Hematopoietic multipotent progenitor cell treated with erythropoietin and hydrocortisone succinate and interleukin-3 and kit ligand, for 15 days (in vitro differentiated cells): ENCODE measurements at places on chromosomes 4 and X.

- DNase-seq = no peak
Measured at GRCh38 chr4:121655320-121656268, 41.2 kb downstream of the ANXA5 start.

DNA sequence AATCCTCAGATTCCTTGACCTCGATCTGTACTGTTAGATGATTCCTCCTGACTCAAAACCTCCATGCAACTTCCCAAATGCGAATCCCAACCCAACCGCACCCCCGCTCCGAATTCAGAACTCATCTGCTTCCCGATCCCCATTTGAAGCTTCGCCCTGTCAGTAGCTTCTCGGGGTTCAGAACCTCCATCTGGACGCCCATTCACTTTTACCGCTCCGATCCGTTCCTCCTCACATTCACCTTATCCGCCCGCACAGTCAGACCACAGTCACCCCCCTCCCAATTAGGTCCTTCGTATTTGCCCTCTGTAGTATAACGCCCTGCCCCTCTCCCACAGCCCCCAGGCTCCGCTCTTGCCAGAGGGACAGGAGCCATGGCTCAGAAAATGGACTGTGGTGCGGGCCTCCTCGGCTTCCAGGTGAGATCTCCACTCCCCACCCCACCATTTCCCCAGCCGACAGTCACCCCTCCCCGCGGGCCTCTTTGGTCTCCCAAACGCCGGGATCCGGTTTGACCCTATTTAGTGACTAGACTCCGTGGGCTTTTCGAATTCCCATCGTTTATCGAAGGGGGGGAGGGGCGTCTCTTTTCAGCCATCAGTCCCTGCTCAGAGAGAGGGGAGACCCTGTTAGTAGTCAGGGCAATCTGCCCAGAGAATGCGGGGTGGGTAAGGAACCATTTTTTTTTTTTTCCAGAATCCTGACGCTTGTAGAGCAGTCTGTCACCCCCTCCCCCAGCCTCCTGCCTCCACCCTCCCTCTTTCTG, 691 bp downstream of the MAGED1 start:
- no peak for DNase-seq

GRCh38 chr4:187321711-187322110, 598.1 kb upstream of the FAT1 start:
- no peak for DNase-seq

DNA sequence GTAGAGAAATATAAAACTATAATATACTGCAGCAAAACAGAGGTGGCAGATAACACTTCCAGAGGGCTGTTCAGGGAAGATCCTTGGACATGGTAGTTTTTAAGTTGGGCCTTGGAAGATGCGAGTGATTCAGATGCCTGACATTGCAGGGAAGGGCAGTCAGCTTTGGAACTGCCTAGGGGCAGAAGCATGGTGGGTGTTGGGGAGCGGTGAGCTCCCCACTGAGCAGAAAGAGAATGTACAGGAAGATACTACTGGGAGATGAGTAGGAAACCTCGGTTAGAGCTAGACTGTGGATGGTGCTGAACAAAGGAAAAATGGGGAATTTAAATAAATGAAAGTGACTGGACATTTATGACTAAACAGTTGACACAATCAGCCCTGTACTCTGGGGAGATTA, 24.9 kb upstream of the SEC24B start:
- no peak for DNase-seq

GRCh38 chr4:146238107-146238506, 23.8 kb downstream of the REELD1 start:
- no peak for DNase-seq

DNA sequence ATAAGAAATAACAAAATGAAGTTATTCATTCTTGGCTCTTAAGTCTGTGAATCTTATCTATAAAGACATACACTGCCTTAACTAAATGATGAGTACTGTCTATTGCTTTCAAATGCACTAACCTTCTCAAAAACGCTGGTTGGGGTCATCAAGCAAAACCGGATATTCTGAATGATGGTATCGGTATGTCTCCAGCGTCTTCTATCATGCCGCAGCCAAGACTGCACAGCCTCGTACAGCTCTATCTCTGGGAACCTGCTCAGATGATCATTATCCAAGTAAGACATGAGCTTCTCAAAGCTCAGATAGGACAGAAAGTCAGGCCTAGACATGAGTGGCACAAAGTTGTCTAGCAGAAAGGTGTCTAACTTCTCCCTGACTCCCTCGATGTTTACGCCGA, 21.1 kb downstream of the KLHL15 start:
- DNase-seq = no peak

- no peak for DNase-seq
Measured at GRCh38 chrX:86379209-86379608, 231.0 kb downstream of the DACH2 start.

DNA sequence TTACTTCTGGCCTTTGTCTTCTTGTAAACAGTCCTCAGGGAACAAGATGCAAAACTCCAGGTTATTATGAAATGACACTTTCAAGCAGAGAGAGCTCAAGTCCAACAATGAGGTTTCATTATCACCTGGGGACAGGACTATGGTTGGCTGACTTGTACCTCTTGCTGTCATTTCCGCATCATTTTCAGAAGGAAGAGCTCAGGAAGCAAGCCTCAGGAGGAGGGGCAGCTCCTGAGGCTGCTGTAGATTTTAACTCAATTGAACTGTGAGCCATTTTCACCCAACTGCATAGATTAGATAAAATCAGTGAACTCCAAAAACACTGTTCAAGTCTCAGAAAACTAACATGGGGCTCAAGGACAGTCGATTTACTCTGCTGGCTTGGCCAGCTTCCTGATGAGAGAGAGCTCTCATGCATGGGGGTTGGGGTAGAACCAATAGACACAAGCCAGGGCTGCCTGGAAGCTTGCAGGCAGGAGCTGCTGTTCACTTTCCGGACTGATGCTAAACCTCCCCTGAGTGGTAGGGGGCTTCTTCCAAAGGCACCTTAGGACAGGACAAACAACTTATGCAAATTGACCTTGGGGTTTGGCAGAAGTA, 23.6 kb downstream of the TMEM255A start:
- DNase-seq = no peak

GRCh38 chrX:138748480-138748879, 37.0 kb upstream of the FGF13 start:
- no peak for DNase-seq

DNA sequence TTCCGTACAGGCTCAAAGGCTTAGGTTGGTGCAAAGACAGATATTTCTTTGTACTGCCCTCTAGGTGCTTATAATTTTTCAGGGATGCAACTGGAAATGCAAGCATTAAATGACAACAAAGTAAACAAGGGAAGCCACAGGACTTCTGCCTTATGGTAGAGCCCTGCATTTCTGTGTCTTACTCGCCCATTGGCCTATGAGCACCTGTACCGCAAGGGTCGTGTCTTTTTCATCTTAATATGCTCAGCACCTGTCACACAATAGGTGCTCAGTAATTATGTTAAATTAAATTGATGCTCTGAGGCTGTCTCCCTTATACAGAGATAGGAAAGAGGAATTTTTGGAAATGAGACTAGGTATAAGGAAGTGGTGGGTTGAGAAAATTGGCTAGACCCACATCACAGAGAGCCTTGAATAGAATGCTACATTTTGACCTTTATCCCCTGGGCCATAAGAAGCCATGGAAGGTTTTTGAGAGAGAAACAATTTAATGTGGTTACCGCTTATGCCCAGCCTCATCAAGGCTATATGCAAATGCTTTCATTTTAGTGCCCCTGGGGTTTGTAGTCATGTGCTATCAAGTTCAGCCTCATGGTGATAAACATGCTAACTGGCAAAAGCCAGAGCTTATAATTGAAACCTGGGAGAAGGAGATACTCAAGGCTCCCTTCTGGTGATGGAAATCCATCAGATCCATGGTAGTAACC, 16.3 kb downstream of the VSIG4 start:
- DNase-seq = no peak

DNA sequence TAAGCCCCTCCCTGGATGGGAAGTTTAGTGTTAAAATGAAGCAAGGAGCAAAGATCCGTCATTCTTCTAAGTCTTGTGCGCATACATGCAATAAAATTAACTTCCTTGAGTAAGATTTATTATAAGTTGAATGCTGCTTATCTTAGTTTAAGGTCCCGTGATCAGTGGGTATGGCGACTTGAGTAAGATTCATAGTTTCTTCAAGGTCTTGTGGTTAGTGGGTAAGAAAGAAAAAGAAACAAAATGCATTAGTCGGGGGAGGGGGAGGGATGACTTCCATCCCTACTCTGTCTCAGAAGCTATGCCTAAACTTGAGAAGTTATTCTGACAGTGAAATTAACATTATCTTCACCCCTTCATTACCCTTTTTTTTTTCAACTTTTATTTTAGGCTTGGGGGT, 127.3 kb upstream of the MAGEB16 start:
- DNase-seq = no peak

DNA sequence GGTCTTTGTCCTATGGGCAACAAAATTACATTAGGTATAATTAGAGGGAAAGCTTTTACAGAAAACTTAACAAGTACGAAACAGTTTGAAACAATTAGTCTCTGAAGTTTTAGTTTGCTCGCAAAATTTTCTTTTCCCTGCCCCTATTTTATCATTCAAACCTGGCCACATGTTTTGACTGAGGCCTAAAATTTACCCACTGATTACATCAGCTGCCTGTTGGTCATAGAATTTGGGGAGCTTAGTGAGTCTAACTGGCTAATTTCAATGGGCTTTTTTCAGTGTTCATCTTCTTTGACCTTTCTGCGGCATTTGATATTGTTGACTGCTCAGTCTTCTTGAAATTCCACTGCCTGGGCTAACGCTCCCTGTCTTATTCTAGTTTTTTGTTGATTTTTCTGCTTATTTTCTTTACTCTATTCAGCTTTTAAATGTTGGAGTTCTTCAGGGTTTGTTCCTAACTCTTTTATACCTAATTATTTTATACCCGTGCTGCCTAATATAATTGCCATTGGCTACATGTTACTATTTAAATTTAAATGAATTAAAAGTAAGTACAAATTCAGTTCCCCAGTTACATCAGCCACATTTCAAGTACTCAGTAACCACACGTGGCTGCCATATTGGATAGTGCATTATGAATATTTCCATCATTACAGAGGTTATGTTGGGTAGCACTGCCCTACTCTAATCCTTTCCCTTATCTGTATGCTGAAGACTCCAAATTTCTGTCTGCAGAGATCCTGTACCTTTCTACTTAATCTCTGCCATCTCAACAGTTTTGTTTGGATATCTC, 87.5 kb downstream of the SNX25 start:
- no peak for DNase-seq

DNA sequence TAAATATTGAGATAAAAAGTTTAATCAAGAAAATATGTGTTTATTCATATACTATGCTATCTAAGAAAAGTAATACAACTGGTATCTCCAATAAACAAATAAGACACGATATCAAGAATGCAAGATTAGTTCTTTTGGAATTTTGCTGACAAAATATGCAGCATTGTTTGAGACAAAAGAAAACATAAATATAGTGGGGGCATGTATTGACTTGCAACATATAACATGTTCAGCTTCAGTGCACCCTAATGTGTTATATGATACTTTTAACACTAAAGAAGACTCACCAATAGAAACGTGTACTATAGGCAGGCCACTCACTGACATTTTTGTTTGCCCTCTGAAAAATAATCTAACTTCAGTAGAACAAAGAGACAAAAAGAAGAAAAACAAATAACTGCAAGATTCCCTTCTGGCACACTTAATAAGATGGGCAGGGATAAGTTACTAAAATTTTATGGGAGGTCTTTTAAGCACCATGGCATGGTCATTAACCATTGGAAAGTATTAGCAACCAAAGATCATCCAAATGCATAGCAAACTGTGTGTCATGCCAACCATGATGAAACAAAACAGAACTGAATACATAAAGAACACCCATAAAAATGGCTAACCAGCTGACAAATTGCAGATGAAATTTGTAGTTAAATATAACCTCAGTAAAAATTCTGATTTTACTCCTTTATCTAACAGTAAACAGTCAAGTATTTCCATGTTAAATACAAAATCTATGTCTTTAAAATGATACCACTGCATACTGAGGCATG, 447.9 kb upstream of the FAM241A start:
- no peak for DNase-seq

DNA sequence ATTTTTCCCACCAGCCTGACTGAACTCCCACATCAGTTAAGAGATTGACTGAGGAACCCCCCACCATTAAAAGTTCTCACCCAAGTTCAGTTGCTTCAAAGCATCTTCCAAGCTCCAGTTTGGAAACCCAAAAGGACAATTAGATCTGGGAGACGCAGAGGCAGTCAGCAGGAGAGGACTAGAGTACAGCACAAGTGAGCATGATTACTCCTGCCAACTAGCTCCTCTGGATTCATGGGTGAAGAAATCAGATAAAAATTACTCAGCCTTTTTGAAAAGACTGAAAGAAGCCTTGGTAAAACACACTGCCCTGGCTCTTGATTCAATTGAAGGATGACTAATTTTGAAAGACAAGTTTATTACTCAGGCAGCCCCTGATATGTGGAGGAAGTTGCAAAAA, 297.5 kb downstream of the ADAM29 start:
- DNase-seq = no peak

- DNase-seq = no peak
Measured at GRCh38 chr4:187436251-187436650, 559.3 kb upstream of the ZFP42 start.

GRCh38 chr4:15318621-15319348, 109.0 kb upstream of the C1QTNF7 start:
- no peak for DNase-seq

GRCh38 chr4:110667670-110668069, 44.8 kb upstream of the PITX2 start:
- DNase-seq = no peak

DNA sequence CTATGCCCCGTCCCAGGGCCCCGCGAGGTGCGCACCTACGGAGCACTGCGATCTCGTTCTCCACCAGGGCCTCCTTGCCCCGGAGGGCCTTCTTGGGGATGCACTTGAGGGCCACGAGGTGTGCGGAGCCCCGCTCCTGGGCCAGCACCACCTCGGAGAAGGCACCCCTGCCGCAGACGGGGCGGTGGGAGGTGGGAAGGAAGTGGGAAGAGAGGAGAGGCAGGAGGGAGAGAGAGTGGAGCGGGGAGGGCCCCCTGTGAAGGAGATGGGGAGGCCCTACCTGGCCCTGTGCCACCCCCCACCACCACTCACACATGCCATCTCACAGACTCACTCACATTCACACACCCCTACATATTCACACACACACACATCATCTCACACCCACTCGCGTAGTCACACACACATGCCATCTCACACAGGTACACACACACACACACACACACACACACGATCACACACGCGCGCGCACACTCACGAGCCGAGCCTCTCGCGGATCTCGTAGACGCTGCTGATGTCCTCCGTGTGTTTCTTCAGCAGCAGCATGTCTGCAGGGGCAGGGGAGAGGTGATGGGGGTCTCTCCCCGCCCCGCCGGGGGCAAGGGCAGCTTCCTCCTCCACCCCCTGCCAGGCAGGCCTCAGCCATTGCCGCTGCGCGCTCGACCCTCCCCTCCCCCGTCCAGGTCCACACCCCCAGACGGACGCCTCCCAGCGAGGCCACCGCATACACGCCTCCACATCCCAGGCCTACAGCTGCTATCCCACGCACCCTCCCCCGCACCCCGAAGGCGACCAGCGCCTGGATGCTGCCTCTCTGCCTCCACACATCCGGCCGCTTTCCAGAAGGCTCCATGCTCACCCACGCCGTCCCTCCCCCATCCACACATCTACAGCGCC, 834 bp downstream of the PNCK start:
- DNase-seq = no peak
